ENCODE measurements at places on chromosomes 7 and 10. TPM values are rescaled to one million over a fixed set of nuclear protein-coding genes. Genes with fewer than 3 reads are reported as not detected.
A peak's percentile ranks its signal among the peaks of the same experiment; 100 is the strongest.

WIPF3 gene
- not detected for total RNA-seq

DNA sequence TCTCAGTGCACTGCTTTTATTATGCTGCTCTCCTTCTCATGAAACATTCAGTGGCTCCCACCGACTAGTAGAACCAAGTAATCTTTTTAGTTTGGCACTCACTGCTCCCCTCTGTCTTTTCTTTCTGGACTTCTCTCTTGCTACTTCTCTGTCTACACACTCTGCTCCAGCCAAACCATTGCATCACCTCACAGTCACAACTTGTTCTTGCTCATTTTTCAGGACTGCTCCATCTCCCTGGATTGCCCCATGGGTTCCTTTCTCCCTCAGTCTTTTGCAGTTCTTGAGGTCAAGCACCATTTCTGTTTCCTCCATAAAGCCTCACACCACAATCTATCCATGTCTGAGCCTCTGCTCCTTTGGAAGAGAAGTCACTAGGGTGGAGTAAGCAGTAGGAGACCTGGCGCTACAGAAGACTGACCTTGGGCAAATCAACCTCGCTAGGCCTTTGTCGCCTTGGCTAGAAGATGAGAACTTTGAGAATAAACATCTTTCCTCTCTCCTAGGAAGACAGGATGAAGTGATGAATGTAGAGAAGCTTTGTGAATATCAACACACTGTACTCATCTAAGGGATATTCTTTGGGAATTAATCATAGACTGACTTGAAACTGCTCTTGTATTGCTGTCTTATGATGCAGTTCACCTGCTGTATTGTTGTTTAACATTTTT lies 186.2 kb downstream of the LRMDA start:
- no peaks in the 10 kb centered on the region for H3K36me3 ChIP-seq
- no peak for DNase-seq
- no peaks in the 10 kb centered on the region for H3K4me1 ChIP-seq
- no peak overlapping the region for H3K27ac ChIP-seq

- no peaks in the 10 kb centered on the region for H3K27me3 ChIP-seq
- H3K27ac ChIP-seq, result no peak overlapping the region
- H3K4me3 ChIP-seq, result no peak overlapping the region
- DNase-seq, result no peak
Measured at GRCh38 chr7:47337531-47337930, 244.4 kb downstream of the TNS3 start.

BTBD16 gene
- total RNA-seq, result not detected

DNA sequence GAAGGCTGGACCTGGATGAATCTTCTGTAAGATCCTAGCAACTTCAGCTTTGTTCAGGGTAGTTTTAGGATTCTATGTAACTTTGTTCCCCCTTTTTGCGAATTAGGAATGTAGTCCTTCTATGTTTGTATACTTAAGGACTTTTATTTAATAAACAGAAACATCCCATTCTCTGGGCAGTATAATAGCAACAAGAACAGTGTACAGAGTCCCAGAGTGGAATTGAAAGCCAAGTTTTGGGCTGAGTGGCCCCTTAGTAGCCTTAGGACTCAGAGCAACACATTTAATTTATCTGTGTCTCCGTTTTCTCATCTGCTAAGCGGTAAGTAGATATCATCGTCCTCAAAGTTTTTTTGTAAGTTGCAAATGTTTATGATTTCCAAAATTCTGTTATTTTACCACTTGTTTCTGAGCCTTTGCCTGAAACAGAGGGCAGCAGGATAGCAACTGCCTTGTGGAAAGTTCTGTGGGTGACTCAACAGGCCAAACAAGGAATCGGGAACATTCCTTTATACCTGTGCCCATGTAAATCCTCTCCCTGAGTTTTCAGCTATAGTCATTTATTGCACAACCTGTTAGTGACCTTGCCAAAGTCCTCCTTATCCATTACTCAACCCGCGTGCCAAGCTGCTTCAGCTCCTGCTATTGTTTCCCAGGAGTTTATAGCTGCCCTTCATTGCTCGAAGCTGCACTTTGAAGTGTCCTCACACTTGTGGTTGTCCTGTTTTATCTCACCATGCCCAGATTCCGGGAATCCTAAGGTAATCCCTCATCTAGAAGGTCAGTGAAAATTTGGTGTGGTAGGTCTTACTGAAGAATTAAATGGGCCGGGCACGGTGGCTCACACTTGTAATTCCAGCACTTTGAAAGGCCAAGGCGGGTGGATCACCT lies 199.1 kb upstream of the AHR start:
- peaks cover 2% of the 10 kb centered on the region for H3K4me1 ChIP-seq
- no peaks in the 10 kb centered on the region for H3K27me3 ChIP-seq
- DNase-seq, result no peak
- H3K36me3 ChIP-seq, result no peaks in the 10 kb centered on the region
- no peak overlapping the region for H3K27ac ChIP-seq

GRCh38 chr10:112701878-112702255 lies 248.2 kb upstream of the TCF7L2 start:
- H3K4me3 ChIP-seq, result no peak overlapping the region
- H3K4me1 ChIP-seq, result peaks cover 18% of the 10 kb centered on the region
- DNase-seq, result no peak
- peaks cover 3% of the 10 kb centered on the region for H3K36me3 ChIP-seq
- H3K27me3 ChIP-seq, result no peaks in the 10 kb centered on the region
- H3K27ac ChIP-seq, result peak overlapping the region; percentile 16

DNA sequence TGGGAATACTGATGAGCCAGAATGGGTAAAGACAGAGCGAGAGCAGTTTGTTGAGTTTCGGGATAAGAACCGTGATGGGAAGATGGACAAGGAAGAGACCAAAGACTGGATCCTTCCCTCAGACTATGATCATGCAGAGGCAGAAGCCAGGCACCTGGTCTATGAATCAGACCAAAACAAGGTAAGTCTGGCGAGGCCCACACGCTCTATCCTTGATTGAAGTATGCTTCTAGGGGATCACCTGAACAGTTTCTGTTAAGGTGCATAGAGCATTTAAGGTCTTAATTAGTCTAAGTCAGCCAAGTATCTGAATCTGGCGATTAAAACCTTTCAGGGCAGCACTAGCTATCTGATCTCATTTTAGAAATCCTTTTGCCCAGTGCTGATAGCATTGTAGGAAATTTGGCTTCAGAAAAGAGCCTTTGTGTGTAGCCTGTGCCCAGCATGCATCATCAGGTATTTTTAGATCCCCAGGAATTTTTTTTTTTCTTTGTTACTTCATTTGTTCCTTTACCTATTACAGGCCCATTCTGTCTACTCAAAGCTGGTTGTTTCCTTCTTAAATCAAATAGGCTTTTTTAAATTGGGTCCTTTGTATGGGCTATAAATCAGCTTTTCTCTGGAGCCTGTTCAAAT lies 8.0 kb downstream of the OPN1SW start:
- H3K36me3 ChIP-seq, result peaks cover 62% of the 10 kb centered on the region
- no peak overlapping the region for H3K4me3 ChIP-seq
- no peak for DNase-seq
- H3K27me3 ChIP-seq, result no peaks in the 10 kb centered on the region

GRCh38 chr10:91238191-91238590 lies 17.7 kb downstream of the PCGF5 start:
- no peaks in the 10 kb centered on the region for H3K27me3 ChIP-seq
- peaks cover 3% of the 10 kb centered on the region for H3K4me1 ChIP-seq
- H3K4me3 ChIP-seq, result no peak overlapping the region

DNA sequence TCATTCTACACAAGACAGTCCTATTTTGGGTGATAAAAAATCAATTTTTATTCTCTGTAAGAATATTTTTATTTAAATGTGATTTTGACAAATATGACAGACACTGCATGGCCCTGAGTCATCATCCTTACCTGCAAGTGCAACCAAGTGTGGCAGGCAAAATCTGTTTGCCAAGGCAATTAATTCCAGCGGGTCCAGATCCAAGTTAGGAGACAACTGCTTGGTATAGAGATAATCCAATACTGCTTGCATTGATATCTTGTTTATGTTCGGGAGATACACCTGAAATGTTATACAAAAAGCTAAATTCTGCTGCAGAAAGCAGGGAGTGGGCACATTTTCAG lies 66.2 kb downstream of the RHOBTB1 start:
- peaks cover 14% of the 10 kb centered on the region for H3K36me3 ChIP-seq
- no peaks in the 10 kb centered on the region for H3K27me3 ChIP-seq

DNA sequence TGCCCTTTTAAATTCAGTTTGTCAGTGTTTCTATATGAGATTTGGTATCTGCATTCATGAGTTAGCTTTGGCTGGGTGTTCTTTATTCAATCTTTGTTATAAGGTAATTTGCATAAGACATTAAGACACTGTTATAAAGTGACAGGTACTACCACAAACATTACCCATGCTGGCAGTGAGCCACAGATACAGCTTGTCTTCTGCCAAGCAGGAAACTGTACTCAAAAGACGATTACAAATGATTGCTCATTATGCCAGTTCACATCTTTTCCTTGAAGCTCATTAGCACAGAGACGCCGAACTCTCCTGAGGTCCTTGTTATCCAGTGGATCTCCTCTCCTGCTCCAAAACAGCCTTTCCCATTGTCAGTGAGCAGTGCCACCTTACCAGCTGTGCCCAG lies 30.4 kb downstream of the AMPH start:
- H3K27me3 ChIP-seq, result no peaks in the 10 kb centered on the region
- H3K4me3 ChIP-seq, result no peak overlapping the region
- no peaks in the 10 kb centered on the region for H3K4me1 ChIP-seq
- H3K27ac ChIP-seq, result no peak overlapping the region
- H3K36me3 ChIP-seq, result no peaks in the 10 kb centered on the region
- DNase-seq, result no peak

DNA sequence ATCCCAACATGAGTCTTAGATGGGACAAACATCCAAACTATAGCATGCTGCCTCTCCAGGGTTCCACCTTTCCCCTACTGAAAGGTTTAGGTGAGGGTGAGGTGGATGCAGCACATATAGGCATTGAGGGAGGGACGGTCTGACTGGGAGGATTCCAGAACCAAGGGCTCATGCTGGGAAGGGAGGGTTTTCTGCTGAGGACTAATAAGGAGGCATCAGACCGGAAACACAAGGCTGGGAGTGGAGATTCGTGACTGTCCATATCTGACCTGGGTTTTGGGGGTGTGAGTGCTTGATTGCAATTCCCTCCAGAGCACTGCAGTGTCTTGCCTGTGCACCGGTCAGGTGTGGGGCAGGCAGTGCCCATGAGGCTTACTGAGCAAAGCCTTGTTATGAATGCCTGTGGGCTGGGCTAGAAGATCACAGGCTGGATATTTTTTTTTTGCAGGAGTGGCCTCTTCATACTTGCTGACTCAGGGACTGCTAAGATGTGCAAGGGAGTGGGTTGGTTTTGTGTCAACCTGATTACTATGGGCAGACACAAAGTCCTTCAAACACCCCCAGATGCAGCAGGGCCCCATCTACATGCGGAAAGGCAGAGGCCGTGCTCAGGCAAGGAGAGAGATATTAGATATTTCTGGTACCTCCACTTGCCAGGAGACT lies 26.7 kb downstream of the DMBT1 start:
- no peaks in the 10 kb centered on the region for H3K4me1 ChIP-seq
- no peak overlapping the region for H3K27ac ChIP-seq
- H3K27me3 ChIP-seq, result peaks cover 6% of the 10 kb centered on the region

DIP2C gene
- 36.8 TPM for total RNA-seq

GDF2 gene
- not detected for total RNA-seq

DNA sequence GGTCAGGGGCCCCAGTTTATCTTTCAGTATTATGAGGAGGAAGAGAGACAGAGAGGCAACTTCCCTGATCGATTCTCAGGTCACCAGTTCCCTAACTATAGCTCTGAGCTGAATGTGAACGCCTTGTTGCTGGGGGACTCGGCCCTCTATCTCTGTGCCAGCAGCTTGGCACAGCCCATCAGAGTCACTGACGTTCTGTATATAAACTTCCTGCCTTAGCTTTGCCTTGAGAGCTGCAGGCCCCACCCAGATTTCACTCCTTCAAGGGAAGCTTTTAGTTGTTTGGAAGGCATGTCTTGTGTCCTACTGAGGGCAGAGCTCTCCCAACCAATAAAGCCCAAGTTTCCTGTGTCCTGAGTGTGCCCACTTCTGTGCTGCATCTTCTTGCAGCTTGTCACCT lies 242.5 kb upstream of the PRSS58 start:
- H3K27me3 ChIP-seq, result peaks cover 68% of the 10 kb centered on the region
- H3K27ac ChIP-seq, result no peak overlapping the region
- no peaks in the 10 kb centered on the region for H3K36me3 ChIP-seq
- H3K4me3 ChIP-seq, result no peak overlapping the region
- DNase-seq, result no peak

DNA sequence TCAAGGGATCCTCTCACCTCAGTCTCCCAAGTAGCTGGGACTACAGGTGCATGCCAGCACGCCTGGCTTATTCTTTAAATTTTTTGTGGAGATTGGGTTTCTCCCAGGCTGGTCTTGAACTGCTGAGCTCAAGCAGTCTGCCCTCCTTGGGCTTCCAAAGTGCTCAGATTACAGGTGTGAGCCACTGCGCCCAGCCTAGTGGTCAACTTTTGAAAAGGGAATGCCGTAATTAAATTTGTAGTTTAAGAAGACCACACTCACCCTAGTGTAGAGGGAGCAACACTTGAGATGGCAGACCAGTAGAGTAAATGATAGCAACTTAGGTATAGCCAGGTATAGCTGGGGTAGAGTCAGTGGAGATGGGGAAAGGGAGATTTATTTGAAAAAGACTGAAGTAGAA lies 17.6 kb downstream of the ZRANB1 start:
- no peaks in the 10 kb centered on the region for H3K27me3 ChIP-seq
- no peak overlapping the region for H3K4me3 ChIP-seq
- peaks cover 31% of the 10 kb centered on the region for H3K4me1 ChIP-seq
- H3K36me3 ChIP-seq, result no peaks in the 10 kb centered on the region

BET1 gene
- 29.3 TPM for total RNA-seq

BLNK gene
- total RNA-seq, result not detected

DNA sequence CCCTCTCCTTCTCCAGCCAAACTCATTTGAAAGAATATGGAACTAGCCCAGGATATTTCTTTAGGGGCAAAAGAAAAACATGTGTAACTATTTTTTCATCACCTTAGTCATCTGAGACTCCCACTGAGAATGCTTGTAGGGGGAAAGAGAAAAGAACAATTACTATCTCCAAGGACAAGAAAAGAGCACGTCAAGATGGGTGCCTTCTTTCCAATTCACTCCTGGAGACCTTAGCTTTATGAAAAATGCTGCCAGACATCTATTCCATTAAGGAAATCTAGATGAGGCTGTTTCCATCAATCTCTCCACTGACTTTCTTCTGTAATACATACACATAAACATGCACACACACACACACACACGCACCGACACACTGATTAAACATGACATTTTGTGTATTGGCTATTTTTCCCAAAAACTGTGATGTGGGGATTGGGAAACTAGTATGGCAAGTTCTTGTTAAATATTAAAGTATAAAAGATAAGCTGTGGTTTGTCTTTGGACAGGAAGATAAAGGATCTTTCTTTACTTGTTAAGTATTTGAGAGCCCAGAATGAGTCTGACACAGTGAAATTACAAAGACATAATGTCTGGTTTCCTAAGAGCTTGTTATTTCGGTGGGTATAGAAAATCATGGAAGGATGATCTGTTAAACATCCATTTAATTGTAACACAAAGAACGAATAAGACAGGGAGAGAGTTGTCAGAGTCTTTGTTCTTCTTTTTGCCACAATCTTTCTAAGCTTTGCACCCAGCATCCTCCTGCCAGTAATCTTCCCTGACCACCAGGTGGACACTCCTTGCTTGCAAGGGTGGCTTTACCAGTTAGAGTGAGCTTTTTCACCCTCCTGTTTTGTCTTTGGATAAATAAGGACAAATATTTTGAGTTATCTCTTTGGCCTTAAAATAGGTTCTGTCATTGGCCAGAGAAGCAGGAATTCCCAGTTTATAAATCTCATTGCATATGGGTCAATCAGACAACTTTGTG lies 177.3 kb upstream of the TMEM72 start:
- peaks cover 5% of the 10 kb centered on the region for H3K36me3 ChIP-seq
- no peaks in the 10 kb centered on the region for H3K27me3 ChIP-seq
- peaks cover 16% of the 10 kb centered on the region for H3K4me1 ChIP-seq
- no peak overlapping the region for H3K4me3 ChIP-seq
- no peak overlapping the region for H3K27ac ChIP-seq
- no peak for DNase-seq

CCL26 gene
- total RNA-seq, result not detected
